ENCODE measurements at places on chromosomes 6 and 20. TPM values are rescaled to one million over a fixed set of nuclear protein-coding genes. Genes with fewer than 3 reads are reported as not detected.

The SIRPA gene
- total RNA-seq = 8.4 TPM

The FAM8A1 gene
- 11.0 TPM for total RNA-seq

The PACSIN1 gene
- total RNA-seq = not detected

The EFCAB8 gene
- total RNA-seq = not detected

The STMND1 gene
- not detected for total RNA-seq

The OPN5 gene
- total RNA-seq = not detected

The HECA gene
- 26.4 TPM for total RNA-seq

The RAMACL gene
- total RNA-seq = 2.4 TPM

The PCIF1 gene
- 6.8 TPM for total RNA-seq

The PPIL6 gene
- 2.3 TPM for total RNA-seq

The RAE1 gene
- total RNA-seq = 33.6 TPM

The ENPP5 gene
- total RNA-seq = not detected

The OSBPL2 gene
- 16.2 TPM for total RNA-seq

The DEFB126 gene
- not detected for total RNA-seq

The UFL1 gene
- total RNA-seq = 23.7 TPM

The IP6K3 gene
- not detected for total RNA-seq

The CST7 gene
- not detected for total RNA-seq

The MYL9 gene
- 1.7 TPM for total RNA-seq

The SEMG1 gene
- total RNA-seq = not detected

The TXLNB gene
- 0.15 TPM for total RNA-seq

Data from epithelial cell of umbilical artery (primary cell).